NCI-H69 (cell line): ENCODE measurements at places on chromosomes 1 and 21.

GRCh38 chr1:235015291-235015985, 113.2 kb downstream of the TOMM20 start:
- no peak for DNase-seq

GRCh38 chr1:107449326-107449725, 308.5 kb downstream of the NTNG1 start:
- peak; percentile 11 for DNase-seq

- no peak for DNase-seq
Measured at GRCh38 chr1:205983925-205984725, 19.1 kb downstream of the RAB7B start.

DNA sequence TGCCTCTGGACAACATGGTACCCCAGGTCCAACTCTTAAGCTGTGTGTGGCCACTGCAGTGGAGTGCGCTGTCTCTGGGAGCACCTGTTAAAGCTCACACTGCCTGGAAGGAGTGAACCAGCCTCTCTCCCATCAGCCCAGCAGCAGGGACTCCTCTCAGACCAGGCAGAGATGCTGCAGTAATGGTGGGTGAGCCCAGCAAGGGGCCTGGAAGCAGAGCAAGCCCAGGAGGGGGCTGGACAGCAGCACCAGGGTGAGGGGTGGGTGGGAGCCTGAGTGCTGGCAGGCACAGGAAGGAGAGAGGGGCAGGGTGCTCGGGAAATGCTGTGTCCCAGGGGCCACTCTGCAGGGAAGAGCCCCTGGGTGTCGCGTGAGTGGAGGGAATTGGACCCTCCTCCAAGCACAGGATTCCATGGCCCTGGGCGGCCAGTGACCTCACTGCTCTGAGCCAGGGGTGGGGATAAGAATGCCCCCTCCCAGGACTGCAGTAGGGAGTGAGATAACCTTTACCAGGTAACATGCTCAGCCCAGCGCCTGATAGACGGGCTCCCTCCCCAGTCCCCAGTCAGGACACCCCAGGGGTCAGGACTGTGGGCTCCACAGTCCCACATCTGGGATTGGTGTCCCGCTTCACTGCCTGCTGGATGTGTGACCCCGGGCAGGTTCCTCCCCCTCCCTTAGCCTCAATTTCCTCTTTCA, 313.1 kb downstream of the MATN1 start:
- no peak for DNase-seq

- peak; percentile 78 for DNase-seq
Measured at GRCh38 chr1:157073944-157074685, 25.5 kb downstream of the ETV3L start.

GRCh38 chr1:93908394-93909145, 660 bp downstream of the GCLM start:
- peak; percentile 64 for DNase-seq

GRCh38 chr1:3012456-3013291, 8.6 kb upstream of the ACTRT2 start:
- DNase-seq, result peak; percentile 14

GRCh38 chr1:223374064-223374610, 10.2 kb upstream of the SUSD4 start:
- no peak for DNase-seq

- DNase-seq, result no peak
Measured at GRCh38 chr1:191804311-191804710, 354.0 kb upstream of the RGS18 start.

DNA sequence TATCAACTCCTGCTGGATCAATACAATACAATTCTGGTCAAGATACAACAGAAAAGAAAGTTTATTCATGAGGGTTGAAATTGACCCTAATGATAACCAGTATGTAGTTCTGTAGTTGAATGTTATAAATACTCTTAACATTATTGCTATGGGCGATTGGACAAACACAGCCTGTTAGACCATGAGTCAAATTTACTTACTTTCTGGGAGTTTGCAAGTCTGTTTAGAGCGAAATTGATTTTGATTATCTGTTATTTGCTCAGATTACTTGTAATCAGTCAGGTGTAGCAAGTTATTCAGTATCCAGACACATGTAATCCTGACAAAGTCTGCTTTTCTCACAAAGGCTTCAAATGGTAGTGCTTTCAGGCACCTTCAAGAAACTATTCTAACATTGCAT, 216.6 kb upstream of the B3GALT2 start:
- DNase-seq, result no peak

DNA sequence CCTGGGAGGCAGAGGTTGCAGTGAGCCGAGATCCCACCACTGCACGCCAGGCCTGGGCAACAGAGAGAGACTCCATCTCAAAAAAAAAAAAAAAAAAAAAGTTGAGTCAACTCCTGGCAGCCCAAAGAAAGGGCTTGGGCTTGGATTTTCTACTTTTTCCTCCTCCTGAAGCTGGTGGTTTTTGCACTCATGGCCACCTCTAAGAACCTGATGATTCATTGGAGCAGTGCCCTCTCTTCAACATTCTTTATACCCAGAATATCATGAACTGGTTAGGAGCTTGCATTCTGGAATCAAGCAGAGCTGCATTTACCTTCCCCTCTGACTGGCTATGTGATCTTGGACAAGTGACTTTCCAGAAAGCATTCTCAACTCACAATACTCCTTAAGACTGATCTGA, 3.5 kb upstream of the ACTA1 start:
- DNase-seq, result no peak

DNA sequence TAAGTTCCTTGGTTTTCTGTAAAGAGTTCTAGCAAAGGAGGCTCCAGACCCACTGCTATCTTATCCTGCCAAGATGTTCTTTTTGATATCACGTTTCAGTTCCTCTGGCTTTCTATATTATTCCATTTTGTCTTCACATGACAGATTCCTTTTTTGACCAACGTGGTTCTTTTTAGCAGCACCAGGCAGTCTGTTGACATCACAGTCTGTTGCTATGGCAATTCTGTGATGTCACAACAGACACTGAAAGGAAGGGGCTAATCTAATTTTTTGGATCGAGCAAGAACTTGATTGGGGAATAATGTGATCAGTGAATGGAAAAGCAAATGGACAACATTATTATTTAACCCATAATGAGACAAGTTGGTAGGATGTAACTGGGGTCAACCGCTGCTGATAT, 64.5 kb upstream of the GOLT1A start:
- DNase-seq, result no peak

DNA sequence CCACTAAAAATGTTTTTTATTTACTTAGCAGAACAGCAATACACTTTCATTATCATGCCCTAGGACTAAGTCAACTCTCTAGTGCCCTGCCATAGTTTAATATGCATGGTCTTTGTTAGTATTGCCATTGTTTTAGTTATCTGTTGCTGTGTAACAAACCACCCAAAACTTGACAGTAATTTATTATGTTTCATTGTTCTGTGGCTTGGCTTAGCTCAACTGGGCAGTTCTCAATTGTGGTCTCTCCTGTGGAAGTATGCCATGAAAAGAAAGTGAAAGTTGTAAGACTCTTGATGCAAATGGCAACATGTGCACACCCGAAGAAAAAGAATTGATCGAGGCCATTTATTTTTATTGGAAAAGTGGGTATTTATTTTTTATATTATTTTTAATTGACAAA, 206.3 kb upstream of the KCTD3 start:
- DNase-seq, result no peak

DNA sequence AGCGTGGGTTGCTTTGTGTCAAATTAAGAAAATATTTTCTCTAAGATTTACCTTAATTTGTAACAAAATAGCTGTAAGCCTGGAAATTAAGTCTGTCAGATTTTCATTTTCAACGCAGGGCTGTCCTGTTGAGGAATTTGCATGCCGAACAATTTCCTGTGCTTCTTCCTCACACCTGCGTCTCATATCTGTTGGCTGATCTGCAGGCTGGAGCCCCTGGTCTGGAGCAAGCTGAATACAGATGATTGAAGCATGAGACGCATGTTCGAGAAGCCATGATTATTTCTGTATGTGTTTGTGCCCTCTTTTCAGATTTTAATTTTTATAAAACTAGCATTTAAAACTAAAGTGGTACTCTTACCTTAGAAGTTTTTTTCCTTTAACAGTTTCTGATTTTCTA, 9.8 kb downstream of the MIXL1 start:
- no peak for DNase-seq

GRCh38 chr1:145804235-145805045, 19.5 kb downstream of the RNF115 start:
- DNase-seq, result no peak

- no peak for DNase-seq
Measured at GRCh38 chr1:116286541-116286971, 86.5 kb upstream of the ATP1A1 start.

DNA sequence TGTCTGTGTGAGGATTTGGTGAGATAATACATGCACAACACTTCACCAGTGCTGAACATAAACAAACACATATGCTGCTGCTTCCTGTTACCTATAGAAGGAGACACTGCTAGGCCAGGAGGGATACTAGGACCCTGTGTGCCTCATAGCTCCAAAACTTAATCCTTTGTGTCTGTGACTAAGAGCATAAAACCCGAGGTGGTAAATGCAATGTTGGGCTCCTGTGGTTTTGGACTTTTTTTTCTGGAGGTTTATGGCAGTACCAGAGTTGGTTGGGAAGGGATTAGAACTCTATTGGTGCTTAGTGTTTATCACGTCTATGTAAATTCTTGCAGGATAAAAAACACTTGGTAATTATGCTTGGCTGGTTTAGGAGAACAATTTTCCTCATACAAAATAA, 122.9 kb downstream of the NUF2 start:
- DNase-seq, result peak; percentile 17

DNA sequence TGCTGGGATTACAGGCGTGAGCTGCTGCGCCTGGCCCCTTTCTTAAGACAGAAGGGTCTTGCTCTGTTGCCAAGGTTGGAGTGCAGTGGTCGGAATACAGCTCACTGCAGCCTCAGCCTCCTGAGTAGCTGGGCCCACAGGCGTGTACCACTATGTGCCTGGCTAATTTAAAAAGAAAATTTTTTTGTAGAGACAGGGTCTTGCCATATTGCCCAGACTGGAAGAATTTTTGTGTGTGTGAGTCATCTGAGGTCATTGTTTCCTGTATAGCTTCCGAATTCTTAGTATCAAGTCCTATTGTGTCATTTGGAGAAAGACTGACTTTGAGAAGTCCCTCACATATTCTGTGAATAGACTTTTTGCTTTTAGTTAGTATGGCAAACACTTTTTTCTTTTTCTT, 4.7 kb downstream of the SZRD1 start:
- DNase-seq, result no peak

- peak; percentile 14 for DNase-seq
Measured at GRCh38 chr1:57424231-57425027, 569 bp upstream of the DAB1 start.

DNA sequence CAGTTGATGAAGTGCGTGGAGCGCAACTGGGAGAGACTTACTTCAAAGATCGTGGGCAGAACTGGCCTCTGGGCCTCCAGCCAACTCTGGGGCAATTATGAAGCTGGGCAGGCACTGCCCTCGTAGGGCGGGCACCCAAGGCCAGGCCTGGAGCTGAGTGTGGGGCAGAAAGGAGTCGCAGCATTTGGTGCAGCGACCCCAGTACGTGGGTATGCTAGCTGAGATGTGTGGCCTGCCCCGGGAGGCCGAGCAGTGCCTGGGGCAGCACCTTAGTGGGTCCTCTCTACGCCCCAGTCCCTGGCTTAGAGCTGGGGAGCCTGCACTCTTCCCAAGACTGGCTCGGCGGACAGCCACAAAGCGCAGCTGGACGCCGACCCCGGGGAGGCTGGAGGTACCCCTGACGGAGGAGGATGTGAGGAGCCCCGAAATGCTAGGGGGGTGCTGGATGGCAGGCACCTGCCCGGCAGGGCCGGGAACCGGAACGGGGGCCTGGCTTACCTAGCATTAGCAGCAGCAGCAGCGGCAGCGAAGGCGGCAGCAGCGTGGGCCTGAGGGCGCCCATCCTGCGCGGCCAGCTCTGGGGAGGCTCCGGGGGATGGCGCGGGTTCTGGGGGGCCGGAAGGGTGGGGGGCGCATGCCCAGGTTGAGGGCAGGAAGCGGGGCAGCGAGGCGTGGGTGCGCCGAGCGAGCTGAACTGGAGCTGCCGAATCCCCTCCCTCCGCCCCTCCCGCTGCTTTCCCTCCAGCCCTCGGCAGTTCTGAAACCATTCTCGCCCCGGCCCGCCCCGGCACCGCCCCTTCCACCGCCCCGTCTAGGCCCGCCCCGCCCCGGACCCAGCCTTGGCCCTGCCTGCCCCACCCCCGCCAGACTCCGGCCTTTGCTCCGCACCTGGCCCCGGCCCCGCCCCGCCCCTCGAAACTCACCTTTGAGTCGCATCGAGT, at the start of gene IGSF8:
Gene IGSF8, minus strand, starts transcription at position 709 of the 941 bp plus-strand sequence. Its CDS starts 147 bp downstream, at position 562.
- peak; percentile 99 for DNase-seq

DNA sequence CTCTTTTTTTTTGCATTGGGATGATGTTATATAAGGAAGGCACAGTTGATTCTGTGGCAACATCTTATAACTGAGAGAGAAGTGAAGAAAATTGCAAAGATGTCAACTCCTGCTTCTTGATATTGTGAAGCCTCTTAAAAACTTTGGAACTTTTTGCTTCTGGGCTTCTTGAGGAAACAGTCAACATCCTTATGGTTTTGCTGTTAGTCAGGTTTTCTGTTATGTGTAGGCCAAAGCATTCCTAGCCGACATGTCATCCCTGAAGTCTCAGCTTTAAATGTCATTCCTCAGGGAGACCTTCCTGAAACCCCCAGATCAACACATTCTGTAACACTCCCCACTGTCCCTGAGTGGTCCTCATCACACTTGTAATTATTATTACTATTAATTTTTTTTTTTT, 12.6 kb downstream of the FALEC start:
- DNase-seq, result no peak

DNA sequence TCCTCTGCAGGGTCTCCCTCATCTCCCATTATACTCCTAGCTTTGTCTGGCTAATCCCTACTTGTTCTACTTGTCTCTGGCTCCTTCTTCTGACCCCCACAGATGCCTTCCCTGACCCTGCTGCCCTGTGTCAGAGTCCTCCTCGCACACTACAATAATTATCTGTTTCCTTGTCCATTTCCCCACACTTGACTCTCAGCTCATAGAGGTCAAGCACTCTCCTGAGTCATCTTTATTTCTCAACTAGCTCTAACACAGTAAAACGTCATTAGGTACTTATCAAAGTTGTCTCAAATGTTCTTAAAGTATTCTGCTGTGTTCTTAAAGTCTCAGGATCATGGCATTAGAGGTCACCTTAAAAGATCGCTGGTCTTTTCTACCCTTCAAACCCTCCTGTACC, 47.1 kb downstream of the C8A start:
- DNase-seq, result no peak

DNA sequence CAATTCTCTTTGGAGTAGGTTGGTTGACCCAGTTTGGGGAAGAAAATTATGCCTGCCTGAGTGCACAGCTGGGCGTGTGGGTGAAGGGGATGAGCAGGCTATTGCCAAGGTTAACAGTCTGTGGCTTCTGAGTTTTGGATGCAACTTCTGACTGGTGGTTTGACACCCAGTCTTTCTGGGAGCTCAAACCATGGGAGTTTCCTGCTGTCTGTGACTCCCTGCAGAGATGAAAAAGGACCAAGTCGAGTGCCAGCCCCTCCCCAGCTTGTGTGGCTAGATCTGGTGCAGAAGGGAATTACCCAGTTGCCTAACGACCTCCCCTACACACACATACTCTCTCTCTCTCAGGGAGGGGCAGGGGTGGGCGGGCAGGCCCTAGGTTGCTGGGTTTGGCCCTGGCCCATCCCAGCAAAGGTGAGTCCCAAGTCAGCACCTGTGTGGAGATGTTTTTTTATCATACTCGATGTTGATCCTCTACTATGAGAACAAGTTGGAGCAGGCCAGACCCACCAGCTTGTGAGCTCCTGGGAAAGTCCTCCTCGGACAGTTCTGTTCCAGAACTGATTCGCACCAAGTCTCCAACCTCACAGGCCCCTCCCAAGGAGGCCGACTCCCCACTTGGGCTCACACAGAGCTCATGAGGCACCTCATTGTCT, 28.2 kb downstream of the PKP1 start:
- DNase-seq, result no peak
